Parietal lobe (tissue), 2 donors: ENCODE measurements at places on chromosomes 5 and 9. TPM values are rescaled to one million over a fixed set of nuclear protein-coding genes. Genes with fewer than 3 reads are reported as not detected.

UQCRQ gene
- total RNA-seq, result 93.9 TPM

MZB1 gene
- total RNA-seq, result not detected

OLFML2A gene
- total RNA-seq, result 1.6 TPM

MEIKIN gene
- total RNA-seq, result not detected

FAXDC2 gene
- total RNA-seq, result 14.7 TPM

SLC22A4 gene
- total RNA-seq, result 1.6 TPM

SUSD3 gene
- total RNA-seq, result 1.3 TPM

ADGRV1 gene
- total RNA-seq, result 631 TPM

TOR1A gene
- 29.1 TPM for total RNA-seq

RARS1 gene
- 128 TPM for total RNA-seq

NTRK2 gene
- total RNA-seq, result 203 TPM

LIFR gene
- total RNA-seq, result 63.5 TPM

PDZD2 gene
- 47.3 TPM for total RNA-seq

MARCOL gene
- total RNA-seq, result not detected

C9 gene
- not detected for total RNA-seq

GRM6 gene
- 0.63 TPM for total RNA-seq

GHR gene
- total RNA-seq, result 2.2 TPM

PCDH1 gene
- total RNA-seq, result 55.4 TPM

SLCO4C1 gene
- total RNA-seq, result 0.63 TPM

TRPM6 gene
- 2.5 TPM for total RNA-seq

SAPCD2 gene
- total RNA-seq, result 2.5 TPM

PFN3 gene
- 1.6 TPM for total RNA-seq

RPL35 gene
- total RNA-seq, result 552 TPM

FLT4 gene
- 3.1 TPM for total RNA-seq

MYOZ3 gene
- 2.2 TPM for total RNA-seq

CDX1 gene
- total RNA-seq, result not detected

ARHGAP26 gene
- 20.0 TPM for total RNA-seq

PAEP gene
- total RNA-seq, result not detected

HAND1 gene
- total RNA-seq, result not detected

SLC4A9 gene
- total RNA-seq, result not detected

TMEM232 gene
- 24.1 TPM for total RNA-seq

ADGRD2 gene
- total RNA-seq, result not detected

SHOC1 gene
- not detected for total RNA-seq

TSSK1B gene
- 0.31 TPM for total RNA-seq

FOXD4L5 gene
- total RNA-seq, result 0.31 TPM

TEX48 gene
- total RNA-seq, result not detected

GCNT1 gene
- total RNA-seq, result 4.7 TPM

BAAT gene
- total RNA-seq, result 0.31 TPM
